ENCODE measurements at places on chromosomes 1 and 21.

DNA sequence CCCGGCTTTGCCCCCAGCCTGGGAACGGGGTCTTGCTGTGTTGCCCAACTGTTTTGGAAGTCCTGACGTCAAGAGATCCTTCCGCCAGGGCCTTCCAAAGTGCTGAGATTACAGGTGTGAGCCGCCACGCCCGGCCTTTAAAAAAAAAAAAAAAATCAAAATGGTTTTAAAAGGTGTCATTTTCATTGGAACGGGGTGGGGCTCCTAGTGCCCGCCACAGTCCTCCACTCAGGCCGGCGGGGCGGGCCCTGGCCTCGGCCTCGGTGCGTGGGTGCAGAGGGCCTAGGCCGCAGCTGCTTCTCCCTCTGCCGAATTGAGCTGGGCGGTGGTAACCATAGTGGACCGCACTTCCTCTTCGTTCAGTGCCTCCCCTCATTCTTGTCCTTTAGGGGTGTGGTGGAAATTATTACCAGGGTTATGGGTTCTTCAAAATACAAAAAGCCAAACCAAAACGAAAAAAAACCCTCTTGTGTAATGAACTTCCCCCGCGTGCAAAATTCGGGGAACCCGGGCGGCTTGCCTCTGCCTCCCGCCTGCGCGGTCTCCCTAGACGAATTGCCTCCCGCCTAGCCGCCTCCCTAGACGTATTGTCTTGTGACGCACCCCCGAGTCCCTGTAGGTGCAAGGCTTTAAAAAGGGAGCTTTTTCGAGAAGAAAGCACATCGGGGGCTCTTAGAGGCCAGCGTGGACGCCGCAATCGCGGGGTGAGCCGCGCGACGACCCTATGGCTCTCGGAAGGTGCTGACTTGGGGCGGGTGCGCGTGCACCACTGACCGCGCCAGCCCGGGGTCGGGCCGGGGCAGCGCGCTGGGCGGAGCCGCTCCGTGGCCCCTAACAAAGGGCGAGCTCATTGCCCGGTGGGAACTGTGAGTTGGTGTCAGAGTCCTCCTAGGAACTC is 10.5 kb upstream of the SPEN start:
- DNase-seq: peak; percentile 74

DNA sequence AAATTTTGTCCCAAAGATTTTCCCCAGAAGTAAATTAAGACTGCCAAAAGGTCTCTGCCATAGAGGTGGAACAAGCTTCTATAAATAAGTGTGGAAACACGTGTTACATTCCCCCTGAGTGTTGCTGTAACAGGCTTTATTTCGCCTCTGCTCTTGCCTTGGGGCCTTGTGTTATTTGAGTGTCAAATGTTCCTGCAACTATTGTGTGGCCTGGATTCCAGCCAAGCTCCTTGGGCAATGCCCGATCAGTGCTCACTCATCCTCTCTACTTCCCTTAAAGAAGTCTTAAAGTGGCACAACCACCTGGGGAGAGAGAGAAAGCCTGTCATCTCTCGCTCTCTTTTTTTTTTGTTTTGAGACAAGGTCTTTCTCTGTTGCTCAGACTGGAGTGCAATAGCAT is 156.7 kb downstream of the NR5A2 start:
- no peak for DNase-seq

- DNase-seq: no peak
These were observed 17.2 kb upstream of the MEF2D start for GRCh38 chr1:156517748-156518147.

DNA sequence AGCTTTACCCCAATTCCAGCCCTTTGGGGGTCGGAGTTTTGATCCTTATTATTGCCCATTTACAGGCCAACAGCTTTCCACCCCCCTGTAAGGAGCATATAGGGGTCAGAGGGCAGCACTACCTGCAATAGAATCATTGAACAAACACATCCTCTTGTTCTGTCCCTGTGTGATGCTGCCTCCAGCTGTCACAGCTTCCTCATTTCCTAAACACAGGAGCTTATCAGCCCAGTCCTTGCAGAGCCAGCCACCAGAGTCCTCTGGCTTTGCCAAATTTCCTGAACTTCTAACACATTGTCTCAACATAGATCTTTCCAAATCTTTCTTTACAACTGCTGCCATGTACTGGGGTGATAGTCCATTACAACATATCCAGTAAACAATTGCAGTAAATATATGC is 32.8 kb upstream of the PTBP2 start:
- DNase-seq: no peak

DNA sequence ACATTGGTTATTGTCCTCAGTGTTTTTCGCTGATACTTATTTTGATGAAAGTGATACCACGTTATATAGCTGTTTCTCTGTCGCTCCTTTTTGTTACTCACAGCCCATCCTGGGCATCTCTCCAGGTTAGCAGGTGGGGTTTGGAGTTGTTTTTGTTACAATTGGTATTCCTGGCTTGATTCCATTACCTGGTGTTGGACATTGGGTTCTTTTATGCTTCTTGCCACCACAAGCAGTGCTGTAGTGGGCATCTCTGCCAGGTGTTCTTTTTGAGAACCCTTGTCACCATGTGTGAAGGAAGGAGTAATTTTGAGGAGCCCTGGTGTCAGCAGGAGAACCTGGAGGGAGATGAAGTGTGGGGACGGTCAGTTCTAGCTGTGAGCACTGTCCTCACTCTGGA is 47.5 kb upstream of the PWP2 start:
- DNase-seq: no peak

DNA sequence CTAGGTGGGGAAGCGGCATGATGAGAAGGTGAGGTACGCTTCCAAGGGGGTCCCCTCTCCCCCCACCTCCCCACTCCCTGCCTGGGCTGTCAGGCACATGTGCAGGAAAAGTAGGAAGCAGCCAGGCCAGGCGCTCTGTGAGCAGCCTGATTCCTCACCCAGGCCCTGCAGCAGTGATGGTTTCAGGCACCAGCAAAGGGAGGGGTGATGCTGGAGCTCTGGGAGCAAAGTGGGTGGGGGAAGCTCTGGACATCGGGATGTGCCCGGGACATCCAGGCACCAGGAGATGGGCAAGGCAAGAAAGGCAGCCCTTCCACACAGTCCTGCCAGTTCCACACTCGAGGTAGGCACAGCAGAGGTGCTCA is 106.1 kb downstream of the CRYAA start:
- no peak for DNase-seq

- no peak for DNase-seq
These were observed 28.0 kb downstream of the FUBP1 start for GRCh38 chr1:77950873-77951272.

DNA sequence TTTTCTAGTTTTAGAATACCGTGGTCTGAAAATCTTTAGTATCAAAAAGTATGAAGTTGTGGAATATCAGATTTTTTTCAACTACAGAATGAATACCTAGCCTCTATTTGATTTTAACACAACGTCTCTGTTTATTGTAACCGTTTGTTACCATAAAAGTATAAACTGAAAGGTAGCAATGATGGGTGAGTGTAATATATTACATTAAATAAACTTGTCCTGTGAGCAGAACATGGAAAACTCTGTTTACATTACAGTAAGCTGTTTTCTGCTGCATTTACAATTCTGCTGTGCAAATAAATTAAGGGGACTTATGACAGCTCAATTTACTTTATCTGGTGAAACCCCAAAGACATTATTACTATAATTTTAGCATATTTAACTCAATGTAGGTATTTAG is 62.5 kb downstream of the CHRM3 start:
- no peak for DNase-seq

GRCh38 chr1:55650444-55650843 is 435.3 kb upstream of the USP24 start:
- DNase-seq: no peak

DNA sequence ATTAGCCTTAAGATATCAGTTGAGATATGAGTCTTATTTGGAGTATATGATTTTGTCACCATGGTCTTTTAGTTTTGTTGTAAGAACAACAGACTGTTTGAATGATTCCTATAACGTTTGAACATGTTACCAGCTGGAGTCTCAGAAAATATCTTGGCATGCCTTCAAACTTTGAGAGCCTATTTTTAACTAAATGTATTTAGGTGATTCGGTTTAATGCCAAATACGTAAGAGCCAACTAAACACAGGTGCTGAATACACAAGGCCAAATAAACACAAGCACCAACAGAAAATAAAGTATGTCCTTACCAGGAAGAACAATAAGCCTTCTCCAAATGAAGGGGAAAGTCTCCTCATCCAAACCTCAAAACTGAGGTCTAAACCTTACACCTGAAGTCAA is 48.6 kb downstream of the PRKACB start:
- DNase-seq: no peak

DNA sequence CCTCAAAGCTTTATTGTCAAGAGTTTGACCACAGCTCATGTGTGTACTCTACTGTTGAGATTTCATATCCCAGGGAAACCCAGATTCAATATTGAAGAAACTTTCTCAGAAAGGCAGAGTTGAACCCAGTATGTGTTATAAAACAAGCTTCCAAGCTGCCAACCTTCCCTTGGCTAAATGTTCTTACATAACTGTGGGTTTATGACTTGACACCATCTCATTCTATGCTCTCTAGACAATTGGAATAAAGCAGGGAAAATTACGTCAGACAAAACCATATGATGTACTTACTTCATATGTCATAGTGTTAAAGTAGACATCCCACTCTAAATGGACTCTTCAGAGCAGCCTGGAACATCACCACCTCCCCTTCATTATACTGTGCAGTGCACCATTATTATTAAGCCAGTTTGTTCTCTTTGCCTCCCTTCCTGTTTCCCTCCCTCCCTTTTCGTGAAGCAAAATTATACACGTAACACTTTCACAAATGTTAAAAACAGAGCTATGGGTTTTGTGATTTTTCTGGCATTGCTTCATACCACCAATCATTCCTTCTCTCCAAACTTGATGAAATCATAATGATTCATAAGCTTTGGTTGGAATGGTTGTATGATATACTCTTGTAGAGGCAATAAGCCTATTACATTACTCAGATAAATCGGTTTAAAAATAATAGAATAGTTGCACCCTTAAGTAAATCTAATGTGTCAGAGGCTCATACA is 507.2 kb downstream of the LTN1 start:
- DNase-seq: no peak

DNA sequence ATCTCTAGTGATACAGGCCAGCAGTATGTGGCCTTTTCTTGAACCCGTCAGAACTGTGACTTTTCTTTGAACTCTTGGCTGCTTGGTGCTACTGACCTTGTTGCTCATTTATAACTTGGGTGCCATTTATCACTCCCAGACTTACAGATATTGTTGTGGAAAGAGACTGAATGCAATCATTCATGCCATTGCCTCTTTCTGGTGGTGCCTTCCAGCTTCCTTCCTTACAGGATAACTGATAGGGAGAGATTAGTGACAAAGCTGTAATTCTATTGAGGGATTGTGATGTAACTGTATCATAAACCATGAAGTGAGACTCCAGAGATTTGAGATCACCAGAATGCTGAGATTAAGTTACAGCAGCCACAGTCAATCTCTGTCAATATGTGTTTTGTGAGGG is 256.5 kb downstream of the USP25 start:
- DNase-seq: no peak

DNA sequence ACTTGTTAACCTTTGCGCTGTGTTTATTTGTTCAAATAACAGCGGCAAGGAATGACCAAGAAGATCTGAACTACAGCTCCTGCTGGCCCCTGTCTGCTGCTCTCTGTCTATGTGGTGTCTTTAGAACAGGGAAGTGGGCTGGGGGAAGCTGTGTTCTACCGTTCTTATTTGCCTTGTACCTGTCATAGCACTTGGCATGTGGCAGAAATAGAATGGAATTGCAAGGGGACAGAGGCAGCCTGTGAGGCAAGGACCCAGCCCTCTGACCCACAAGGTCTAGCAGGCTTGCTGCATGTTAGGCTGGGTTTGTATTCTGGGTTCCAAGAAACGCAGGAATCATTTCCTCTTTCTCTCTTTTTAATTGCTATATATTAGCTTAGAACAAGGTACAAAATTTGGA is 20.7 kb downstream of the HMGCS2 start:
- no peak for DNase-seq

GRCh38 chr1:76267631-76268030 is 193.1 kb downstream of the ST6GALNAC3 start:
- no peak for DNase-seq

DNA sequence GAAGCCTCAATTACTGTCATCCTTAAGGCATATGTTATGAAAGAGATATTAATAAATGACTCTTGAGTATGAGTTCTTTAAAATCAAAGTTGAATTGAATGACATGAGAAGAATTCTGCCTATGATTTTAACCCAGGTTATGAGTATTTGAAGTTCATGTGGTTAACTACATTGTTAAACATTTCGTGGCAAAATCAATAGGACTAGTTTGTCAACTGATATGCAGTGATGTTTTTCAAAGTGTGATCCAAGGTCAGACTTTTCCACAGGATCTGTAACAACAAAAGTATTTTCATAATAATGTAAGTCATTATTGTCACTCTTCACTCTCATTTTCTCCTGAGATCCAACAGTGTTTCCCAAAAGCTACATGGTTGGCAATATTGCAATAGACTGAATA is 189.5 kb downstream of the DENND1B start:
- DNase-seq: no peak

- no peak for DNase-seq
These were observed 25.3 kb downstream of the SH3BP5L start for GRCh38 chr1:248800459-248800858.

DNA sequence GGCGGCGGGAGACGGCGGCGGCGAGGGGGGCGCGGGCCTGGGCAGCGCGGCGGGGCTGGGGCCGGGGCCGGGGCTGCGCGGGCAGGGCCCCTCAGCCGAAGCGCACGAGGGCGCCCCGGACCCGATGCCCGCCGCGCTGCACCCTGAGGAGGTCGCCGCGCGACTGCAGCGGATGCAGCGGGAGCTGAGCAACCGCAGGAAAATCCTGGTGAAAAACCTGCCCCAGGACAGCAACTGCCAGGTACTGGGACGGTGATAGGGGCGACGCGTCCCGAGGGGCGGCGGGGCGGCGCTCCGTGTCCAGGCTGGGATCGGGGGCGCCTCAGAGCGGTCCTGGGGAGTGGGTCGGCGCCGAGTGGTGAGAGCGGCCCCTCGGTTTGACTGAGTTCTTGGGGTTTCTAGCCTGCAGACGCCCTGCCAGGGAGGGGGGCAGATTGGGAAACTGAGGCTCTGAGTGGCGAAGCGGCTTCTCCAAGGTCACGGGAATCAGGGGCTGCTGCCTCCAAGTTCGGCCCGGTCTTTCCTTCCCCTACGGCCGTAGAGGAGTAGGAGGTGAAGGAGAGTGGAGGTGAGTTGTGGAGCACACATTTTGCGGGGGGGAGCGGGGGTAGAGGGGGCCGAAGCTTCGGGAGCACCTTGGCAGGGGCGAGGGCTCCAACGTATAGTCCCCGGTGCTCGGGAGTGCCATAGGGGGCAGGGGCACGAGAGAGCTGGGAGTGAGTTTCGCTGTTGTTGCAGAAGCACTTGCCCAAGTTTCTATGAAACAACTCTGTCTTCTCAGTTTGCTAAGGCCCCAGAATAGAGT is 508 bp downstream of the RAVER2 start:
- DNase-seq: peak; percentile 45

GRCh38 chr1:116001739-116002487 is 25.6 kb downstream of the SLC22A15 start:
- DNase-seq: no peak

GRCh38 chr21:40837456-40837855 is 9.5 kb downstream of the DSCAM start:
- no peak for DNase-seq

- no peak for DNase-seq
These were observed 86.9 kb downstream of the KCNJ15 start for GRCh38 chr21:38343691-38344090.

GRCh38 chr1:8426996-8427395 is 109.1 kb downstream of the SLC45A1 start:
- DNase-seq: no peak

All from SW480 (cell line).